Cerebellar cortex (tissue), 1 donor: ENCODE measurements at places on chromosomes 7 and 10.

DNA sequence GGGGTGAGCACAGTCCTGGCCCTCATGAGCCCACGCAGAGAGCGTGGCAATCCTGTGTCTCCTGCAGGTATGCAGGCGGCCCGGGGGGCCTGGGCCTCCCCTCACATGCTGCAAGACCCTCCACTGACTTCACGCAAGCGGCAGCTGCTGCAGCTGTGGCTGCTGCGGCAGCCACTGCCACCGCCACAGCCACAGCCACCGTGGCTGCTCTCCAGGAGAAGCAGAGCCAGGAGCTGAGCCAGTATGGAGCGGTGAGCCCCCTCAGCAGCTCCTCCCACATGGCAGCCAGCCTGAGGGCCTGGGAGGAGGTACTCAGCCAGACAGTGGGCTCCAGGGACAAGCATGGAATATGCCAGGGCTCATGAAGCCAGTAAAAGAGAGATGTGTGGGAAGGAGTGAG, 8.7 kb downstream of the ZMIZ2 start:
- no peak for DNase-seq

GRCh38 chr7:41501006-41501405, 201.9 kb downstream of the INHBA start:
- no peak for DNase-seq

- DNase-seq, result no peak
Observed at GRCh38 chr10:97028126-97028831, 157.5 kb downstream of the SLIT1 start.

DNA sequence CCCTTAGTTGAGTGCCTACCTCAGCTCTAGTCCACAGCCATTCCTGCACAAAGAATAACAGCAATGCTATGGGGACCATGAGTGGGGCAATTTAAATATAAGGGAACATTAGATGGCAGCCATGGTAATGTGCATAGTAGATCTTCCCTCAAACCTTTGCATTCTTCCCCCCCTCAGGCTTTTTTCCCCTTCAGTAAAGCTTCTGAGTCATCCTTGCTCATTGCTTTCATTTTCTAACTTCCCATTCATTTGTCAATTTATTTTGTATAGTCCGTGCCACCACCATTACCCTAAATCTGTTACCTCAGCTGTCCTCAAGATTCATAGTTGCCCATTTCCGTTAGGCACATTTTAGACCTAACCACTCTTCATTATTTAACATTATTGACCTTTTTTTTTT, 10.7 kb downstream of the HECTD2 start:
- DNase-seq, result no peak

DNA sequence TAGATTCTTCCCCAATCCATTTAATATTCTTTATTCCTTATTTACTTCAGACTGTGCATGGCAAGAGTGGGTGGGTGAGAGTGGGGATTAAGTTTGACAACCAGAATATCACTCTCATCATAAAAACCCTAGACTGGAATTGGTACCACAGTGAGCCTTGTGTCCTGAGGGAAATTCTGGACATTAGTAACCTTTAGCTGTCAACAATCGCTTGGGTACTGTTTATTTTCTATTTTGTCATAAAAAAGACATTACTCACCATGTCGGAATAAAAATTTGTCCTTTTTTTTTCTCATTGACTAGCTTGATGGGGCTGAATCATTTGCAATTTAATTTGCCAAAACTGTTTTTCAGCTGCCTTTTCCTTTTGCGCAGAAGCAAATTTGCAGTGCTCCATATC, 176.1 kb upstream of the SEMA3C start:
- DNase-seq, result no peak

DNA sequence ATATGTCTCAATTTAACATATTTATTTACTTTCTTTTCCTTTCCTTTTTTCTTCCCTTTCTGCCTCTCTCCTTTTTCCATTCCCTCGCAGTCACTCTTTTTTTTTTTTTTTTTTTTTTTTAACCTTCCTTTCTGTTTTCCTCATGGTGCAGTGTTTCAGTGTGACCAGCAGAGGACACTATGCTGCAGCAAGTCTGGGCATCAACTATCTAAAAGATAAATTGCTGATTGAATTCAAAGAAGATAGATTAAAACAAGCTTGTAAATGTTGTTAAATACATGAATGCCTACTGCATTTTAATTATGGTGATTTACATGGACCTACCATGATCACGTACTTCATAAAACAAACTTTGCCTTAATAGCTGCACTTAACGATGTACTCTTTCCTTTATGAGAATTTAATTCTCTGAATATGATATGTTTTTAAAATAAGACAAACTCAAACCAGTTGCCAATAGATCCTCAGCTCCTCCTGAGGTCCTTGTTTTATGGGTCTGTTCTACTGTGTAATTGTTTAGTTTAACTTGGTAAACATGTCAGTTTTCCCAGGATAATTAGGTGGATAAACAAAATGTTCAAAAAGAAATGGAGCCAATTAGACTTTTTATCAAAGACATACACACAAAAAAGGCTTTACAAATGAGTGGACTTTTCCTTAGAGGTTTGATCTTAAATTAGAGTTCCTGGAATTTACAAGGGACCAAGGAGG, 101.0 kb upstream of the AGR3 start:
- peak; percentile 28 for DNase-seq

DNA sequence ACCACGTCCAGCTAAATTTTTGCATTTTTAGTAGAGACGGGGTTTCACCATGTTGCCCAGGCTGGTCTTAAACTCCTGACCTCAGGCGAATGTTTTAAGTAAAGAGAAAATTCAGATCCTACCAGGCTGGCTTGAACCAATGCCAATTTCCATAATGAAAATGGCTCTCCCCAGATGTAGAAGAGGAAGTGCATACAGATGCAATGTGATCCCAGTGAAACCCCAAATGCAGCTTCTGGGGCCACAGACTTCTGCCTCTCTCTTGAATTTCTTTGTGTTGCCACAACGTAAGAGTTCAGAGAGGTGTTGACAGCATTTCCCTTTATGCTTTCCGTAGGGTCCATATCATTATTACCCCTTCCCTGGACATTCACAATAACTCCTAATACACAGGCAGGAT, 29.6 kb upstream of the GOT1 start:
- no peak for DNase-seq
